Lung microvascular endothelial cell (primary cell): ENCODE measurements at places on chromosomes 3 and 15.

DNA sequence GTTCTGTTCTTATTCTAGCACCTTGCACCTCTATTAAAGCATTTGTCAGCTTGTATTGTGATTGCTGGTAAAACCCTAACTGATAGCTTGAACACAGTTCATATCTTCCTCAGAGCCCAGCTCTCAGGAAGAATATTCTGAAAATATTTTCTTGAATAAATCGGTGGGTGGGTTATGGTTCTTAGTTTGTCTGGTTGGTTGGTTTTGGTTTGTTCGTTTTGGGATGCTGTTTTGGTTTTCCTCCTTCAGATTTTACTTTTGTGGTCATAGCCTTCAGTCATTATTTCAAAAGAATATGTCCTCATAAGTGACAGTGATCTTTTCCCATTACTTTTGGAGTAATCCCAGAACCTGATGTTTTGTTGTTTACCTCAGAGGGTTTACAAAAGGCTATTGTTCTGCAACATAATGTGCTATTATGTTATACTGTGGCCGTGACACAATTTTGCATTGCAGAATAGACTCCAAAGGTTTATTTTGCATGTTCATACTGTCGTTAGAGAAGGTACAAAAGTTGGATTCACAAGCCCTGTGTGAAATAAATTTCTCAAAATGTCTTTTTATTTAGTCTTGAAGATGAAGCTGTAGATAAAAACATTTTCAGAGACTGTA lies 2.7 kb upstream of the TMEM87A start:
- no peak for DNase-seq

- no peak for DNase-seq
These were observed 193.0 kb downstream of the ATP10A start for GRCh38 chr15:25670025-25670554.

DNA sequence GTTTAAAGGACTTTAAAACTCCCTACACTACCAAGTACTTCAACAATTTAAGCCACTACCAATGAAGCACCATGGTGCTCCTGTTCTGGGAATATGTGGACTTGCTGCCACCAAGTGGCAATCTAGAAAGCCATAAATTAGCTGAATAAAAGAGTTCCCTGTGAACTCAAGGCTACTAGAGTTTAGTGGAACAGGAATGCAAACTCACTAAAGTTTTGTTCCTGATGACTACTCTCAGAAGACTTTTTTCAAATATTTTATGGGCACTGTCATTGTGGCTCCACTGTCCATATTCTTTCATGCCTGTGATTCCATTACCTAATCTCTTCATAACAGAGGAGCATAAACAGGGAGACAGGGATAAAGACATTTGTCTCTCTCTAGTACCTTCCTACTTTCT lies 63.9 kb downstream of the TMCC1 start:
- peak; percentile 86 for DNase-seq

DNA sequence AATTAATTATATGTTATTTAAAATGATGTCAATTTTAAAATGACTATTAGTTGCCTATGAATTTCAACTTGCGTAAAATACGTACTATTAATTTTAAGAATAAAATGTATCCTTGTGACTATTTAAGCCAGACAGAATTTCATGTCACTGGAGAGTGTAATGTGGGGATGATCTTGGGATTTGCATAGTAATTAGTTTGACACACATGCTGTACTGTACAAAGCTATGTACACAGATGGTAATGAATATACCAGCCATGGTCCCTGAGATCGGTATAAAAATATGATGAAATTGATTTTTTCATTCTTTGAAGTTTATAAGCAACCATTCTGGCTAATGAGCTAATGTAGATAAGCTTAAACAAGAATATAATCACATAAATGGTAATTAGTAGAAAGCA lies 134.4 kb upstream of the ROBO1 start:
- DNase-seq: no peak

DNA sequence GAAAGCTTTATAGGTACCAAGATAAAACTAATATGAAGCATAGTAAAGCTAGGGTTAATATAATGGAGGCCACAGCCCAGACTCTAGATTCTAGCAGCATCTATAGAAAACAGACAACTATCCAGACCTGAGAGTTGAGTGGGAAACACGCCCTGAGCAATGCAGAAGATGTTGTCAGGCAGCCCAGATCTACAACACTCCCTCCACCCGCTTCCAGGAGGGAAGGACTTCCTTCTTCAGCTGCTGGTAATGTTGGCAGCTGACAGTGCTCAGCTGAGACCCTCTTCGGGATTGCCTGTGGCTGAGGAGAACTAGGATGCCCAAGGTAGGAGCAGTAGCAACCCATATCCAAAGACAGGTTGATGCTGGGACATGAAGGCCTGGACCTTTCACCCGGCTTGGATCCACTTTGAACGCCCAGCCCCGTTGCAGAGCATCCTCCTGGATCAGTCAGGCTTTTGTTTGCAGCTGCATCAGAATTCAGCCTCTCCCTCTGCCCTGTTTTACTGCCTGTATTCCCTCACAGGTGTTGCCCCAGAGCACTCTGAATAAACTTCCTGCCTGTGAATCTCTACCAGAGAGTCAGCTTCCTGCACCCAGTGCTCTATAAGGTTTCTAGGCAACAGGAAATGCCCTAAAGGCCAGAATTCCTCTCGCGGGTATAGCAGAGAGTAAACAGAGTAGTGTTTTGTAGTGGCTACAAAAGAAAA lies 174.7 kb upstream of the IL12A start:
- peak; percentile 70 for DNase-seq

GRCh38 chr3:48664313-48664644 lies 1.6 kb upstream of the CELSR3 start:
- no peak for DNase-seq

GRCh38 chr3:108914774-108915641 lies 38.7 kb downstream of the GUCA1C start:
- DNase-seq: peak; percentile 84

- DNase-seq: no peak
These were observed 105.7 kb downstream of the GOLIM4 start for GRCh38 chr3:167989999-167990398.

DNA sequence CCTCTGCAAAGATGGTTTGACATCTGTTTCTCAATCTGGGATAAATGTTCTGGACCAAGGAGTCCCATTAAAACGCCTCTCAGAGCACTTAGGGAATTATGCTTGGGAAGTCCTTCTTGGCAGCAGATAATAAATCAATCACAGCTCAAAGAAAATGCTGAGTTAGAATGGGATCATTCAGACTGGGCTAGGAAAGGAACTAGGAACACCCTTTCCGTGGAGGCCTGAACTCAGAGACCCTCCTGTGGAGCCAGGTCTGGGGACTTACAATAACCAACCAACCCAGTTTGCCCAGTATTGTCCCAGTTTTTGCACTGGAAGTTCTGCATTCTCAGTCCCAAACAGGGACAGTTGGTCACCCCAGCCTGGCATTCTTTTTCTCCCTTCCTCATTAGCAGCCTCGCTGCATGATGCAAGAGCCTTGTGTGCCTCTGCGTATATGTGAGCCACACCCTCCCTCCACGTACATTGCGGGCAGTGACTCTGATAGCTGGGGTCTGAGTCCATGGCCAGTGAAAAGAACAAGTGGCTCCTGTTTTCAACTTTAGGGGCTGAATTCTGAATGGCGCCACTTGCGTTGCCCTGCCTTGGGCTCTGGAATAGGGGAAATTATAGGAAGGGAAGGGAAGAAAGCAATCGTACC lies 88.7 kb downstream of the SEMA5B start:
- no peak for DNase-seq

GRCh38 chr3:101235048-101235447 lies 85.3 kb downstream of the IMPG2 start:
- no peak for DNase-seq

DNA sequence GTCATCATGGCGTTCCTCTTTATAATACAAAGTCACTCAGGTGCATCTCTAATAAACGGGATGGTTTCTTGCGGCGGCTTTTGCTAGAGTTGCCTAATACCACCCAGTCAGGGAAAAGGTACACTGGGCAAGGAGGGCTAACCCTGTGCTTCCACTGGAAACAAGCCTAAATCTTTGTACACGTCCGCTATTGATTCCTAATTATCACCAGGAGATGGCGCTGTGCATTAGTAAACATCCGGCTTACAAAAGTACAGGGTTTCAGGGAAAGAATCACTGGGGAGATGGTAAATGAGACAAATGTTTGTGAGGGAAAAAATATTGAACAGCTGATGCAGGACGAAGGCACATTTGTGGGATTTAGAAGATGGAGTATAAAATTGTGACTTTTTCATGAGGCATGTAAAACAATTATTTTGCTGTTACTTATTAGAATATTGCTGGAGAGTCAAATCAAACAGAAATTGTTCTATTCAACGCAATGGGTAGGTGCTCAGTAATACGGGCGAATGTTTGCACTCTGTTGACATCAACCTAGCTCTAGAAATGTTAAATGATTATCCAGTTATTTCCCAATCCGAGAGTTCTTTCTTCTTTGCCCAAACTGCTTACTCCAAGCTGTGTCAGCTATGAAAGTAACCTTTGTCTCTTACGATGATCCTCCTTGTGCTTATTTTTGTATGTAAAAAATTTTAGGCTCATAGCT lies 50.6 kb downstream of the GMNC start:
- DNase-seq: peak; percentile 60
